ENCODE measurements at places on chromosomes 3 and 15.
A peak's percentile ranks its signal among the peaks of the same experiment; 100 is the strongest.

- DNase-seq = peak; percentile 61
These were observed 19.0 kb downstream of the SPATA12 start for GRCh38 chr3:57079474-57079831.

- DNase-seq = no peak
These were observed 51.4 kb downstream of the CPEB1 start for GRCh38 chr15:82595766-82596165.

GRCh38 chr15:78540871-78541743 lies 863 bp downstream of the PSMA4 start:
- no peak for DNase-seq

DNA sequence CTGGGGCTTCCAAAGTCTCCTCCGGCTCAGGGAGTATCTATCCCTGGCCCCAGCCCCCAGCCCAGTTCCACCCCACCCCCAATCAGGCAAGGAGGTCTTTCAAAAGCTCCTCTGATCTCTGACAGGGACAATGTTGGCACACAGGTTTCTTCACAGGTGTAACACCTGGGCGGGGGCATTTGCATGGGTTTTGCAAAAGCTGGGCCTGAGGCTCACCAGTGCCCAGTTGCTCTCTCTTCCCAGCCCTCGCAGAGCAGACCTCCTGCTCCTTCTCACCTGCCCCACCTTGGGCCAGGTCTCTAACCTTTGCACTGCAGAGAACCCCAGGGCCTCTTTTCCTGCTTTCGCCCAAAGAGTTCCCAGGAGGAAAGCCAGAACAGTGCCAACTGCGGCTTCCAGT lies 8.6 kb upstream of the CSK start:
- DNase-seq = peak; percentile 24

DNA sequence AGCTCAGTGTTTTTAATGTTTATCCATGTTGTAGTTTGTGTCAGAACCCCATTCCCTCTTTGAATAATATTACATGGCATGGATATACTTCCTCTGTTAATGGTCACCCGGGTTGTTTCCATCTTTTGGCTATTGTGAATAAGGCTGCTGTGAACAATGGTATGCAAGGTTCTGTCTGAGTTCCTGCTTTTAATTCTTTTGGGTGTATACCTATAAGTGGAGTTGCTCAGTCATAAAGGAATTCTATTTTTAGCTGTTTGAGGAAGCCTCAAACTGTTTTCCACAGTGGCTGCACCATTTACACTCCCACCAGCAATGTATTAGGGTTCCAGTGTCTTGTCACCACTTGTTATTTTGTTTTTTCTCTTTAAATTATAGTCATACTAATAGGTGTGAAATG lies 99.6 kb downstream of the SLC25A26 start:
- DNase-seq = no peak
